Thoracic aorta (tissue), 2 donors: ENCODE measurements at places on chromosomes 6 and 20.

- peaks cover 5% of the 10 kb centered on the region for H3K4me1 ChIP-seq
- H3K4me3 ChIP-seq, result no peak overlapping the region
- no peaks in the 10 kb centered on the region for H3K27me3 ChIP-seq
- DNase-seq, result no peak
These were observed 516.5 kb downstream of the CD83 start for GRCh38 chr6:14634072-14634471.

GRCh38 chr6:5746759-5747130 is 260.0 kb downstream of the NRN1 start:
- no peak for DNase-seq
- H3K27me3 ChIP-seq, result no peaks in the 10 kb centered on the region
- no peak overlapping the region for H3K4me3 ChIP-seq
- H3K4me1 ChIP-seq, result no peaks in the 10 kb centered on the region

DNA sequence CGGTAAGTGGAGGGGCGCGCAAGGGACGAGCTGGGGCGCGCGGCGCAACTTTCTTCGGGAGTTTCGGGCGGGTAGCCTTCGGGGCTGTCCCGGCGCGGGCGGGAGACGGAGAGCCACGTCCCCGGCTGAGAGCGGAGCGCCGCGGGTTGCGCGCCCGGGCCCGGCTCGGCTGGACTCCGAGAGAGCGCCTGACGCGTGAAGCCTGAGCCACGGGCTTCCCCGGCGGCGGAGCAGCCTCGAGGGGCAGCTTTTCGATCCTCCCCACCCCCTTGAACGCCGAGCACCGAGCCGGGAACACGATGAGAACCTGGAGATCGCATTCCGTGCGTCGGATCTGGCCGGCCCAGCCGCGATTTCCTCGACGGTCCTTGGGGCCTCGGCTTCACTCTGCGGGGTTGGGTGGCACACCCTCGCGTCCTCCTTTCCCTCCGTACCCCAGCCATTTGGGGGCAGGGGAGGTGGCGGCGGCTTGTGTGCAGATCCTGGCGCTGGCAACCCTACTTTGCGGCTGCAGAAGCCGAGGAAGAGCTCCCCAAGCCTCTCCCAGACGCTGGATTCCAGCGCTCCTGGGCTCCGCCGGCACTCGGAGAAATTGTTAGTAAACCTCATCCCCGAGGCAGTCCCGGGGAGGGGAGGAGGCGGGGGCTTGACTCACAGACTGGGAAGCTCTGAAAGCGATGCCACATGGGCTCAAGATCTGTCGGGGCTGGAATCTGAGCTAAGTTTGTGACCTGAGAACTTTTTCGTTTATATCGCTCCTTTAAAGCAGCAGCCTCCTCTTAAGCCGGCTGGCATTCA is 572 bp downstream of the DSE start:
- H3K4me3 ChIP-seq, result peak overlapping the region; percentile 82
- H3K27ac ChIP-seq, result peak overlapping the region; percentile 95
- peaks cover 26% of the 10 kb centered on the region for H3K4me1 ChIP-seq
- H3K36me3 ChIP-seq, result no peaks in the 10 kb centered on the region

DNA sequence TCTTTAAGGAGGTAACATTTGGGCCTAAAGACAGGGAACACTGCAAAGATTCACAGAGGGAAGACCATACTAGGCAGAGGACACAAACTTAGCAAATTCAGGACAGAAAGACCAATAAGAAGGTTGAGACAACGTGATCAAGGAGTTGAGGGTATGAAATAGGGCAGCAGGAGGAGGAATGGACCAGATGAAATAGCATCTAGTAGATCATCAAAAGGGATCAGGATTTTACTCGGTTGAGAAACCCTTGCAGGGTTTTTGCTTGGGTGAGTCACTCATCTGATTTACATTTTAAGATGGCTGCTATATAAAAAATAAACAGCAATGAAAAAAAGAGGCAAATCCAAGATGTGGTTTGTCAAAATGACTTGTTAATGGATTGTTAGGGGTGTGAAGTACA is 4.7 kb downstream of the BCLAF1 start:
- no peak for DNase-seq
- H3K4me3 ChIP-seq, result peak overlapping the region; percentile 21
- no peaks in the 10 kb centered on the region for H3K27me3 ChIP-seq
- H3K27ac ChIP-seq, result no peak overlapping the region
- no peaks in the 10 kb centered on the region for H3K36me3 ChIP-seq

DNA sequence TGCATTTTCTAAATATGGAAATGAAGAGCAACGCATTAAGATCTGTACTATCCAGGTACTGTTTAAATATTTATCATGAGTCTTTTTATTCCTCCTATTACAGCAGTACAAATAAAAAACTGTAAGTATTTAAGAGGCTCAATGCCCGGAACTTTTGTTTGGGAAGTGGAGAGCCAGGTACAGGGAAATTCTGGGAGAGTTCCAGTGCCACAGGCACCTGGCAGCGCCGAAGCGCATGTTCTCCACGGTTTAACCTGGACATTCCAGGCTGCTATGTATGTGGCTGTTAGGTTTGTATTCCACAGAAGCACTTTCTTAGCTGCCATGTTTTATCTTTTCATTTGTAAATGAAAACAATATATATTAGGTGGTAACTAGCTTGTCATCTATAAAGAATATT is 81.7 kb downstream of the PREP start:
- peaks cover 6% of the 10 kb centered on the region for H3K36me3 ChIP-seq
- H3K27ac ChIP-seq, result no peak overlapping the region
- DNase-seq, result no peak
- H3K4me1 ChIP-seq, result peaks cover 11% of the 10 kb centered on the region
- H3K4me3 ChIP-seq, result no peak overlapping the region
- H3K27me3 ChIP-seq, result no peaks in the 10 kb centered on the region
